ENCODE measurements at places on chromosomes 7 and 10. TPM values are rescaled to one million over a fixed set of nuclear protein-coding genes. Genes with fewer than 3 reads are reported as not detected.
A peak's percentile ranks its signal among the peaks of the same experiment; 100 is the strongest.

DNA sequence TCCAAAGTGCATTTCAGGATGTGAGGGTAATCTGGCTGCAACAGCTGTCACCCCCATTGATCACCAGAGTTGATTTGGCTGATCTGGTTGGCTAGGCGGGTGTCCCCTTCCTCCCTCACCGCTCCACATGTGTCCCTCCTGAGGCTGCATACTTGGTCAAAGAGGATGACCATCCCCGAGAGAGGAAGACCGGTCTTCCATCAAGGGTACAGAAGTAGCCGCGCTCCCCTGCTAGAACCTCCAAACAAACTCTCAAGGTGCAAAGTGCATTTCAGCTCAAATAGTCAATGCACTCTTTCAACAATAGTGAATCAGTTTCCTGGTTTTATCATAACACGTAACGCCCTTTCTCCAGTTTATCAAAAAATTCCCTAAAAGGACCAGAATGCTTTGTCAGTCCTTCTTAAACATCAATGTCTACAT is 44.6 kb downstream of the CARD11 start:
- no peak for DNase-seq

GRCh38 chr10:91591797-91592174 is 41.1 kb downstream of the PPP1R3C start:
- no peak for DNase-seq

GRCh38 chr10:23869996-23870395 is 338.9 kb upstream of the KIAA1217 start:
- DNase-seq, result no peak

- DNase-seq, result no peak
Observed at GRCh38 chr7:139798221-139798620, 20.4 kb upstream of the HIPK2 start.

GRCh38 chr7:139647814-139648390 is 124.4 kb downstream of the CLEC2L start:
- no peak for DNase-seq

GRCh38 chr7:5382281-5382892 is 41.2 kb downstream of the TNRC18 start:
- DNase-seq, result no peak

DNA sequence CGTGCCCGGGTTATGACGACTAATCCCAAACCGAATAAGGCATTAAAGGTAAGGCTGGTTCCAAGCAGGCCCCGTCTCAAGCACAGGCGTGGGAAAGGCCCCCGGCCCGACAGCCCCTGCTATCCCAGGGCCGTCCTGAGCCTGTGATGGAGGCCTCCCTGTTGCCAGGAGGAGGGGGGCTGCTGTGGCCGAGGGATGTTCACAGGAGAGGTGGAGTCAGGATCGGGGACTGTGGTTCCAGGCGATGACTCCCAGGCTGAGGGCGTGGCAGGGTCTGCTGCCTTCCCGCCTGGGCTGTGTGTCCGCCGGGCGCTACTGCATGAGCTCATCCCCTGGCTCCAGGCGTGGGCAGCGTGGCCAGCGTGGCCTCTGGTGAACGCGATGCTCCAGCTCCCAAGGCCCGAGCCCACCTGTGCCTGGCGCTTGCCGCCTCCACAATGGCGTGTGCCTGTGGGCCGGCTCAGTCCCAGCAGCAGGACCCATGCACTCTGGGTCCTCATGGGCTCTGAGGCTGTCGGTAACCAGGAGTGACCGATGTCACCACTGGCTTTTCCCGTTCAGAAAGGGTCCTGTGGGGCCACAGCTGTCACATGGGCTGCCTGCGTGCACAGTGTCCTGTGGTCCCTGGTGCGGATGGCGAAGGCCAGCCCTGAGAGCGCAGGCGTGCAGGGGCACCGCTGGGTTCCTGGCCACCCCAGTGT is 8.8 kb downstream of the MAFK start:
- peak; percentile 69 for DNase-seq

- DNase-seq, result no peak
Observed at GRCh38 chr7:116478834-116479233, 20.7 kb upstream of the CAV2 start.

GRCh38 chr7:1926908-1927306 is 256.8 kb downstream of the ELFN1 start:
- no peak for DNase-seq

GNGT1 gene
- total RNA-seq, result not detected

OPALIN gene
- total RNA-seq, result not detected

DGKB gene
- not detected for total RNA-seq

CFAP70 gene
- 0.38 TPM for total RNA-seq

IKZF1 gene
- 1.3 TPM for total RNA-seq

KCNMA1 gene
- 53.0 TPM for total RNA-seq

CALY gene
- total RNA-seq, result not detected

Measured in psoas muscle (tissue), 8 donors.